Prostate gland (tissue), 2 donors: ENCODE measurements at places on chromosomes 16 and 17. TPM values are rescaled to one million over a fixed set of nuclear protein-coding genes. Genes with fewer than 3 reads are reported as not detected.

- DNase-seq = no peak
Measured at GRCh38 chr16:81818905-81819304, 39.8 kb downstream of the PLCG2 start.

The ACAP1 gene
- 2.5 TPM for total RNA-seq

The FOXN1 gene
- total RNA-seq = 1.2 TPM

The ALOX15B gene
- 52.1 TPM for total RNA-seq
